ENCODE measurements at places on chromosomes 3 and 15.

DNA sequence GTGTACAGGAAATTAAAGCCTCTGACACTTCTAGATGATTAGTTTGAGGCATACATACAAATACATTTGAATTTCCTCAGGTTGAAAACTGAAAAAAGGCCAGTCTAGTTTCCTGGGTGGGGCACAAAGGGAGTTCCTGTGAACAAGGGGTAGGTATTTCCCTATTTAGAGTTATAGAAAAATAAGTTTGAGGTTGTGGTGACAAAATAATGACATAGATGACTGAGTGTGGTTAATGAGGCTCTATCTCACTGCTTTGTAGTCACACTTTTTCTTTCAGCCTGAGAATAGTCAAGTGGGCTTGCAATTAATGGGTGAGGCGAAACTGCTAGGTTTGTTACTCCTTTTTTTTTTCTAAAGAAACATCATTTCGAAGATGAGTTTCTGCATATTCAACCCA lies 4.3 kb downstream of the SLCO3A1 start:
- DNase-seq: no peak

DNA sequence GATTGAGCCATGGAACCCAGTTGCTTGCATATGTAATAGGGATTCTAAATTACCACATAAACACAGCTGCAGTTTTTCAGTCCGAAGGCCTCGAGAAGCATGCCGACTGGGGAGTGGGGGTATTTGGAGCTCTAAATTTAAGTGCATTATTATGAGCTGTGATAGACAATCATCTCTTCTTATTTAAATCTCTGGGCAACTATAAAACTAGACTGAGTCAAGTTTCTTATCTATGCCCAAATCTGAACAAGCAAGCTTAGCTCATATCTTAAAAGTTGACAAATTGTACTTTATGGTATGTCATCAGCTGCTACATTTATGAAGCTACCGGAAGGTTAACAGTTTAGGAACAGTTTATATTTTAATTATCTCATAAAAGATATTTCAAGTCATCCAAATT lies 19.5 kb upstream of the THRB start:
- no peak for DNase-seq

DNA sequence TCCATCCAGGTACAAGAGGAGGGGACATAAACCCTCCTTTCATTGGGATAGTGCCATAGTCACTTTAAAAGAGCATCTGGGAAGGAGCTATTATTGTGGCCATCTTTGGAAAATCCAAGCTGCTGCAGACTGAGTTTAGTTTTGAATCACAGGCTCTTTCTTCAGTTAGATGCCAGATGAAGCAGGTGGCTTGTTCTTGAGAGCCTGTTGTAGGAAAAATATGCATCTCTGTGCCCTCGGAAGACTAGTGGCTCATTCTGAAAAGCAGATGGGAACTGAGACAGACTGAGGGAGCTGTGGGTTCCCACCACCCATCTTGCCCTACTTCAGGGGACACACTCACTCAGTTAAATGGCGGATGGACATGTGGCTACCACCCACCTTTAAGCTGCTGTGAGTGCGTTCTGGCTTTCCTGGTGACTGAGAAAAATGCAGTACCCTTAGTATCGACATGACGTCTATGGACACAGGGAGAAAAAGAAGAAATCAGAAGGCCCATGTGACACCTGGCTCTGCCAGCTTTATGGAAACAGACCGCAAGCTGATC lies 50.2 kb downstream of the RARB start:
- no peak for DNase-seq

DNA sequence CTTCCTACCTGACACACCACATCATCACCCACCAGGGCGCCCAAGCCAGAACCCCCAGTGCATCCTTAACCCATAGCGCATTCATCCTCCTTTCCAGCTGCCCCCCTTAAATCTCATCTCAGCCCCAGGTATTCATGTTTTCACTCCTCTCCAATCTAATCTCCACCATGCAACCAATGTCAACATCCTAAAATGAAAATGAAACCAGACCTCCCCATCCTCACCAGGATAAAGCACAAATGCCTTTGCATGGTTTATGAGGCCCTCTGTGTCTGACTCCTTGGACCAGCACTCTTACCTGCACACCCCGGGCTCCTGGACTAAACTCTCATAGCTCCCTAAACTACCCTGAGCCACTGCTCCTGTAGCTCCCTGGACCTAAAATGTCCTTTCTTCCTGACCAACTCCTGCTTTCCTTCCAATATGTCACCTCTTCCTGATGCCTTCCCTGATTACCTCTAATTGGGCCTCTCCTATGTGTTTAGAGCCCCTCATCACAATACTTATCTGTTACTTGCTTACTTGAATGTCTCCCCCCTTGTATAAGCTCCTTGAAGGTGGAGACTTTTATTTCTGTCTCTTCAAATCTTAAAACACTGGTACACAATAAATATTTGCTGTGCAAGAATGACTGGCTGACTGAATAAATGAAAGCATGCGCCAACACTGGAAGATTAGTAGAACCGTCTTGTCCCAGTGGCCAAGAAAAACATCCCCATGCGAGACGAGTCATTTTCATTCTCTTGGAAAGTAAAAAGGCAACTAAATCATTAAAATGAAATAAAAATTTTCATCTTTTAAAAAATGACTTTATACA lies 142.5 kb downstream of the XXYLT1 start:
- no peak for DNase-seq

- no peak for DNase-seq
Observed at GRCh38 chr3:145678401-145678800, 482.6 kb downstream of the PLOD2 start.

- DNase-seq: no peak
Observed at GRCh38 chr3:67535006-67535405, 119.4 kb downstream of the SUCLG2 start.

DNA sequence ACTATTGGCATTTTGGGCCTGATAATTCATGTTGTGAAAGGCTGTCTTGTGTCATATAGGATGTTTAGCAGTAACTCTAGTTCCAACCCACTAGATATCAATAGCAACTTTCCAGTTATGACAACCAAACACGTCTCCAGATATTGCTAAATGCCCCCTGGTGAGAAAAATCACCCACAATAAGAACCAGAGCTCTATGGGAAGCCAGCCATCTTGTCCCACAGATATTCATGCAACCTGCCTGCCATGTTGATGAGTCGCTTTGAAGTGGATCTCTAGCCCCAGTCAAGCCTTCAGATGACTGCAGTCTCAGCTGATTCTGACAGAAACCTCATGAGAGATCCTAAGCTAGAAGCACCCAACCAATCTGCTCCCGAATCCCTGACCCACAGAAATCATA lies 5.6 kb upstream of the TNIK start:
- no peak for DNase-seq

DNA sequence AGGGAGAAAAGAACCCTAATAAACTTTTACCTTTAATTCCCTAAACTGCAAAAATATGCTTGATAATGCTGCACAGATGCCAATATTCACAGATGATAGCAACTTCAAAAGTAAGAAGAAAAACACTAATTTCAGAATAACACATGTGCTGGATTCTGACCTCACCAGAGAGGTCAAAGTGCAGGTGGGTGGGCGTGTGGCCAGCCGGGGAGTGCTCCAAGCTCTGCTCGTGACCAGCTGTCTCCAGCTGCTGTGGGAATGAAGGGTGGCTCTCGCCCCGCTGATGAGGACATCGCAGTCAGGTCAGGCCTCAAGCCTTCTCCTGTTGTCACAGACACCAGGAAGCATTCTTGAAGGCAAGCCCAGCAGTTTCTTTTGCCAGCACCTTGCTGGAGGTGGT lies 57.1 kb downstream of the ADAMTS17 start:
- DNase-seq: no peak

DNA sequence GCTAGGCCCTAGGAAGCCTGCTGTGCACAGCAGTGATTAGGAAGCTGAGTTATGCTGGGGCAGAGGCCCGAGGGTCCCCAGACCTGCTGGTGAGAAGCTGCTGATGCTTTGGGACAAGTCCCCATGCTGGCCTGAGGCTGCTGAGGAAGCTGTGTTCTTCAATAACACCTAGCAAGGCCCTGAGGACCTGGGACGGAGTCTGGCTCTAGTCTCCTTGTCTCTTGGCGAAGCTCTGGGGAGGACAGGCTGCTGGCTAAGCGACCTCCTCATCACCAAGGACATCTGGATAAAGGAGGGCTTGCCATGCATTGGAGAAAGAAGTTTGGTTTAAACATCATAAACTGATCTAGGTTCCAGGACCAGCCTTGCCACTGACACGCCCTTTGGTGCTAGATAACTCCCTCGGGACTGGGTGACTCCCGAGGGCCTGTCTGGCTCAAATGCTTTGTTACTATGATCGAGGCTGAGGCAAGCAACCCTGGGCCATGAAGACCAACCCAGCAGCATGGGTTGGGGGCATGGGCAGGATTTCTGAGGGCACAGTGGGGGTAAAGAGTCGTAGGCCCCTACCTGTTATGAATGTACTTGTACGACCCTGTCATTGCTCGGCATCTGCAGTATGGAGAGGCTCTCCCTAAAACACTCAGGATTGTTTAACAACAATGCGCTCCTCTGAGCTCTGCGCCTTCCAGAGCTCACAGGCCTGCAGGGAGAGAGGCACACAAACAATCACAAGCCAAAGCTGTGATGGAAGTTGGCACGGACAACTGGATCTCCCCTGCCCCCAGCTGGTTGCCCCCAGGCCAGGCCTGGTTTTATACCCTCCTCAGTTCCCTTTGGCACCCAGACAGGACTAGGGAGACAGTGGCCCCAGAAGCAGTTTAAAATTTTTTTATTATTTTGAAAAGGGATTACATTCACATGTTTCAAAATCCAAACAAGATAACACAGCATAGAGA lies 64.4 kb downstream of the LINGO1 start:
- DNase-seq: no peak

DNA sequence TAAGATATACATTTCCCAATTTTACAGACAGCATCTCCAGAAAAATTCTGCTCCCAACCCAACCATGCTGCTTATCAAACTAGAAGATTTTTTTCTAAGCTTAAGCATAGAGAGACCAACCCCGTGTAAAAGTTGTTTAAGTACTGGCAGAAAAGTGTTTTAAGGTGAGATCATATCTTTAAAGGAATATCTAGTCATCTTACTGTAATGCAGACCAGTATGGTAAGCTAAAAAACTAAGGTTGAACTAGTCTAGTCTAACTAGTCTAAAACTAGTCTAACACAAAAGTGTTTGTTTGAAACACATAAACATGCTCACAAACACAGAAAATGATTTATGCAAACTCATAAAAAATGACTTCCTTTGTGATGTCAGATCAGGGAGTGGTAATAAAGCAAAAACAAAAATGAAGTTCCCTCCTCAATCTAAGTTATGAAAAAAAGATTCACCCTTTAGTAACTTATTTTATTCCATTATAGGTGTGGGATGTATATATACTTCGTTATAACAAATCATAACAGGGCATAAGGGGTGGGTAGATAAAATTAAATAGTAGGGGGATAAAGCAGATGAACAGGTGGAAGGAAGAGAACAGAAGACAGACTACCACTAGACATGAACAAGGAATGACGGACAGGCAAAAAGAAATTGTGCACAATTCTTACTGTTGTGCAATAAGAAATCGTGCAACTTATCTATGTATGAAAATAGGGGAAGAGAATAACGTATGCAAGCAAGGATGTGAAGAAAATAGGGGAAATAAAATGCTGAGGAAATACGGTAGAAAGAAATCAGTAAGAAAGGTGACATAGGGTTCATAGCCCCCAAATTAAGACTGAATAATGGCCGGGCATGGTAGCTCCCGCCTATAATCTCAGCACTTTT lies 10.0 kb downstream of the MYO5A start:
- no peak for DNase-seq

DNA sequence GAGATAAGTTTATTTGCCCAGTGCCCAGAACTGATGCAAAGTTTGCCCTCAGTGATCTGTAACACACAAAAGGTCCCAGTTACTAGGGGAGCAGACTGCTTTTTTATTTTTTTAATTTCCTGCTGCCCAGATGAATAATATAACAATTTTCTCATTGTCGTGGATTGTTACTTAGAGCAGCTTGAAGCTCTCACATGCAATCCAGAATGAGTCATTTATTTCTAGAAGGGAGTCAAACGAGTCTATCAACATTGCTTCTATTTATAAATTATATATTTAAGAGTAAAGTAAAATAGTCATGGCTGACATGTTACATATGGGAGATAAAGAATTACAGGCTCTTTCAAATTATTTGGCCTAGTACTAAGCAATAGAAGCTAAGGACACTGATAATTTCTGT lies 41.3 kb downstream of the MEIS2 start:
- no peak for DNase-seq

DNA sequence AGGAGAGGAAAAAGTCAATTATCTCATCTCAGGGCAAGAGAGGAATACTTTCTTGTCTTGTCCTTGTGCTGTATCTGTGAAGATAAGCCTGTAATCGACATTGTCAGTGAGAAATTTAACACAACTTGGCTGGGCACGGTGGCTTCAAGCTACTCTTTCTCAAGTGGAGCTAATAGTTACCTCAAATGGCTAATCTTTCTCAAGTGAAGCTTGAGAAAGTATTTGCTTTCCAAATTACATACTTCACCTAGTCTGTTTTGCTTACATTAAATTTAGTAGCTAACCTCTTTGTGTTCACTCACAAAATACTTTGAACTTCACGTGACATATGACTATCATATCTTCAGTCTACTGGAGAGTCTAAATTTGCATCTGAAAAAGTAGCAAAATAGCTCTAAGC lies 48.3 kb upstream of the B3GALNT1 start:
- DNase-seq: no peak

GRCh38 chr15:72302955-72303354 lies 17.0 kb downstream of the CELF6 start:
- DNase-seq: no peak

DNA sequence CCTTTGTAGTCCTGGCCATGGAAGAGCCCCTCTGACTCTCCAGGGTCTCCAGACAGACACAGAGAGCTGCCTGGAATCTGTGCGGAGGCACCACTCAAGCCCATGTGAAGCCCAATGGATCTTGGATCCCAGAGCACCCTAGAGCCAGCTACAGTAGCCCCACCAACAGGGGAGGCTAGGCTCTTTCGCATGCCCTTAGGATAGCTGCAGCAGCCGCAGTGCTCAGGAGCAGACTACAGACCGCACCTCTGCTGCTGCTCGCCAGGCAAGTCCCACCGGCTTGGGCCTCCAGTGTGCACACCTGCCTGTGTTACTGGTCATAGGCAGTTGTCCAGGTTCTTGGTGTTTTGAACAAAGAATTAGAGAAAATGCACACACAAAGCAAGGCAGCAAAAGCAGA lies 131.6 kb downstream of the SPATA16 start:
- DNase-seq: no peak

DNA sequence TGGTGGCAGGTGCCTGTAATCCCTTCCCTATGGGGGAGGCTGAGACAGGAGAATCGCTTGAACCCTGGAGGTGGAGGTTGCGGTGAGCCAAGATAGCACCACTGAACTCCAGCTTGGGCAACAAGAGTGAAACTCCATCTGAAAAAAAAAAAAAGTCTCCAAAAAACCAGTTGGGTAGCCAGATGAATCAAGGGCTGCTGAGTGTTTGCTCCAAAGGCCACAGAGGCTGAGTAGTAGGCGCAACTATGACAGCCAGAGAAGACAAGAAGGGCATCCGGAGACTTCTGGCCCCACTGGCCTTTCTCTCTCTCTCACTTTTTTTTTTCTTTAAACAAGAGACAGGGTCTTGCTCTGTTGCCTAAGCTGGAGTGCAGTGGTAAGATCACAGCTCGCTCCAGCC lies 131.8 kb downstream of the SMAD6 start:
- DNase-seq: no peak

- no peak for DNase-seq
Observed at GRCh38 chr3:101204246-101204645, 116.1 kb downstream of the IMPG2 start.

Measured in DMS 273 treated with DMSO at 0.1 percent for 48 hours (cell line).